ENCODE measurements at places on chromosomes 12 and 14.
A peak's percentile ranks its signal among the peaks of the same experiment; 100 is the strongest.

GRCh38 chr14:98925354-98926040 is 346.5 kb downstream of the BCL11B start:
- DNase-seq, result no peak

DNA sequence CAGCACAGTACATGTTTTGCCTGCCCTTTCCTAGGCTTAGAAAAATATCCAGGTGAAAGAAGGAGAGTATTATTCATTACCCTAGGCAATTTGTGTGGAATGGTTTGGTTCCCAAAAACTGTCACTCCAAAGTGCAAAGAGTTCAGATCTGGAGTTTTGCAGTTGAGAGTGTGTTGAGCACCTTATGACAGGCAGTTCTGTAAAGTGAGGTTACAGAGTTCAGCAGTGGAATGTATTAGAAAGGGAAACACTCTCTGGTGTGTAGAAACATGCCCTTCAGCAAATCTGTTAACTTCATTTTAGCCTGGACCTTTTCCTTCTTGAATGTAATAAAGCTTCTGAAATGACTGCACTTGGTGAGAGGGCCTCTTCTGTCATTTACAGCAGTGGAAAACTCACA is 154.0 kb upstream of the SSTR1 start:
- no peak for DNase-seq

DNA sequence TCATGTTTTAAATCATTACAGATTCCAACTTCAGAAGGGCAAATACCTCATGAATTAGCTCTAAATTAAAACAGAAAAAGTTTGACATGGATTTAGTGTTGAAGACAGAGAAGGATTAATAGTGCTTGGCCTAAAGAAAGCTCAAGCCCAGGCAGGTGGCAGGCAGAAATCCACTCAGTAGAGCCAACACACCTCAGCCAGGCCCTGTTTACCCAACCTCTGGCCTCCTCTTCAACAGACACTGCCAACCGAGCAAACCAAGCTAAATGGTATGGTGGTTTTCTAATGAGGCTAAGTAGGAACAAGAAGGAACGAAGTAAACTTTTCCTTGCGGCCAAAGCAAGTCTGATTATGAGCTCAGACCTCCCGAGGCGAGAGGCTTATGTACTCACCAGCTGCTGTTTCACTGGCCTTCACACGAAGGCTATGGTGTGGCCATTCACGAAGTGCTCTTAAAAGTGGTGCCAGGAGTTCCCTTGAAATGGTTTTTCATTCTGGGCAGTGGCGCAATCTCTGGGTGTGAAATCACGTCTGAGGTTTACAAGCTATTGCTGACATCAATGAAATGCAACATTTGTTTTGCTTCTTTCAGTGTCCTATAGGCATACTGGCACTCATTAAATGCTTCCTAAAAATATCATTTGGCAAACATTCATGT is 124.1 kb upstream of the LGR5 start:
- DNase-seq, result no peak

GRCh38 chr14:100033347-100034075 is 31.7 kb upstream of the EVL start:
- DNase-seq, result no peak

DNA sequence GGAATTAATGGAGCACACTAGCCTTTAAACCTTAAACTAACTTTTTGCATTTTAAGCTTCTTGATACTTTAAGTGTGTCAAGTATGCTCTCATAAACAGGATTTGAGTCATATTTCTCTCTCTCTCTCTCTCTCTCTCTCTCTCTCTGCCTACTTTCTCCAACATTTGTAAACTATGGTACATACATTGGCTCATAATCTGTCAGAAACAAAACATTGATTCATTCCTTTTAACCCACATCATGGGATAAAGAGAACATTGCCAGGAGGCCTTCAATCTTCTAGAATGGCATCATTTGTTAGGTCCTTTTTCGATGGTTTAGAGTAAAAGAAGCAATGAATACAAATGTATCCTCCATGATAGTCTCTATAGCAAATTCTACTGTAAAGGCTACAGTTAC is 81.6 kb upstream of the RERGL start:
- no peak for DNase-seq

DNA sequence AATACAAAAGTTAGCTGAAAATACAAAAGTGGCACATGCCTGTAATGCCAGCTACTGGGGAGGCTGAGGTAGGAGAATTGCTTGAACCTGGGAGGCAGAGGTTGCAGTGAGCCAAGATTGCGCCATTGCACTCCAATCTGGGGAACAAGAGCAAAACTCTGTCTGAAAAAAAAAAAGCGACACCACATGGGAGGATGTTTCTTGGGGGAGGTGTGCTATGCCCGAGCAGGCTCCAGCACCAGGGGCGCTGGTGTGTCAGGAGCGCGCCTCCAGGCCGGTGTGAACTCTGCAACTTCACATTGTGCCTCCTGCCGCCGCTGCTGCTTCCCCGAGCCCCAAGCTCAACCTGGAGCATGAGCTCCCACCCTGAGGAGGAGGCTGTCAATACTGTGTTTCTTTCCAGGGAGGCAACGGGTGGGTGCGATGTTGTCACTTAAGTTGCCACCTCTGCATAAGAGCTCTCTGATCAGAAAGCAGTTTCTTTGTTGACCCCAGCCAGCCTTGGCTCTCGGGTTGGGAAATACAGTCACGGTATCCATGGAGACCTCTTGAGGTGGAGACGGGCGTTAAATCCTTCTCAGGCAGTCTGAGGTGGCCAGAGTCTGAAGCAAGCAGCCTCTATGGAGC is 18.9 kb downstream of the DEGS2 start:
- no peak for DNase-seq

- DNase-seq, result no peak
Measured at GRCh38 chr14:35386673-35387125, 17.9 kb downstream of the NFKBIA start.

DNA sequence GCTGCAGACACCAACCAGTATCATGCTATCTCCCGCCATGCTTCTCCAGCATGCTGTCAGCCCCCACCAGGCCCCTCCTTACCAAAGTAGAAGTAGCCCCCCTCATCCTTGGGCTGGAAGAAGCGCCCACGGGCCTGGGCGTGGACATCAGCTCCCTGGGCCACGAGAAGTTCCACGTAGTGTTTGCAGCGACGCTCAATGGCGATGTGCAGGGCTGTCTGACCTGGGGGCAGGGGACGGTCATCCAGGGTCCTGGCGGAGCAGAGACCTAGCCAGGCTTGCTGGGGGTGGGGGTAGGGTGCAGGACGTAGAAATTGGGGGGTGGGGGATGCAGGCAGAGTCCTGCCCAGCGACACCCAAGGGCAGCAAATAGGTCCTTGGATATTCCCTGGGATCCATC is 32.7 kb downstream of the TRPV4 start:
- DNase-seq, result no peak

DNA sequence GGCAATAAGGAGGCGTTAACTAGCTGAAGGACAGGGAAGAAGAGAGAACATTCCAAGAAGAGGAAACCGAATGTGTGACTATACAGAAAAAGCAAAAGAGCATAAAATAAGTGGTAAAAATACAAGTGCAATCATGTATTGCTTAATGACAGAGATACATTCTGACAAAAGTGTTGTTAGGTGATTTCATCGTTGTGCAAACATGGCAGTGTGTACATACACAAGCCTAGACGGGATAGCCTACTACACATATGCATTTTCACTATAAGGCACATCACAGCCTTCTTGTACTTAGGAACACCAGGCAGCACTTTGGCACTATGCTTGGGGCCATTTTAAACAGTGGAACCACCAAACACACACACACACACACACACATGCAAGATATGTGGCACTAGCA is 299.3 kb downstream of the BCAT1 start:
- no peak for DNase-seq

- no peak for DNase-seq
Measured at GRCh38 chr12:63318933-63319332, 167.9 kb upstream of the AVPR1A start.

GRCh38 chr12:92365333-92365732 is 219.7 kb upstream of the BTG1 start:
- no peak for DNase-seq

GRCh38 chr12:69481133-69481532 is 10.9 kb downstream of the FRS2 start:
- no peak for DNase-seq

DNA sequence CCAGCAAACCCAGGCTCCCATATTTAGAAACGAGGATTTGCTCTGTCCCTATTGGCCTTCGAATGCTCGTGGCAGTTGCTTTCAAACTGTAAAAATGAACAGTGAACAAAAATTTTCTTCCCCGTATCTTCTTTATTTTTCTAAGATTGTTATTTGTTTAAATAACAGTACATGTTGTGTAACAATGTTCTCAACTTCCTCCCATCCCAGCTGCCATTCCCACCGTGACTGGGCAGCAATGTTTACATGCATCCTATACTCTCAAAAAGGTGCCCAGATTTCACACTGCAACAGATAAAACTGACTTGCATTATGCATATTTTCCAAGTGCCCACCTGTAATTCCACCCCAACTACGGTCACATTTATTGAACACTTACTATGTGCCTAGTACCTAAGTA is 12.8 kb downstream of the VCPKMT start:
- no peak for DNase-seq

DNA sequence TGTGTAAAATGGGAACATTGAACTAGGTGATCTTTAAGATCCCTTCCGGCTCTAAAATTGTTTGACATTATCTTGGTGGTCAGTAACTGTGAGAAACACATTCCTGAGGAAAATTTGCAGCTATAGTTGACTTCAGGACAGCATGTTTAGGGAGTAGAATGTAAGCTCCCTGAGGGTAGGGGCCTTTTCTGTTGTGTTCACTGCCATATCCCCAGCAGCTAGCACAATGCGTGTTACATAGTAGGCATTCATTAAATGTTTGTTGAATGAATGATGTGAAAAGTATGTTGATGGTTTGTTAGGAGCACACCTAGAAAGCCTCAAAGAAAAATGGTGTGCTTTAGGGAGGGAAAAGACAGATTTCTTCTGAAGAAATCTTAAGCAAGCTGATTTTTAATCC is 38.5 kb upstream of the KCNMB4 start:
- no peak for DNase-seq

- DNase-seq, result no peak
Measured at GRCh38 chr14:105581551-105582341, 55.4 kb downstream of the TMEM121 start.

DNA sequence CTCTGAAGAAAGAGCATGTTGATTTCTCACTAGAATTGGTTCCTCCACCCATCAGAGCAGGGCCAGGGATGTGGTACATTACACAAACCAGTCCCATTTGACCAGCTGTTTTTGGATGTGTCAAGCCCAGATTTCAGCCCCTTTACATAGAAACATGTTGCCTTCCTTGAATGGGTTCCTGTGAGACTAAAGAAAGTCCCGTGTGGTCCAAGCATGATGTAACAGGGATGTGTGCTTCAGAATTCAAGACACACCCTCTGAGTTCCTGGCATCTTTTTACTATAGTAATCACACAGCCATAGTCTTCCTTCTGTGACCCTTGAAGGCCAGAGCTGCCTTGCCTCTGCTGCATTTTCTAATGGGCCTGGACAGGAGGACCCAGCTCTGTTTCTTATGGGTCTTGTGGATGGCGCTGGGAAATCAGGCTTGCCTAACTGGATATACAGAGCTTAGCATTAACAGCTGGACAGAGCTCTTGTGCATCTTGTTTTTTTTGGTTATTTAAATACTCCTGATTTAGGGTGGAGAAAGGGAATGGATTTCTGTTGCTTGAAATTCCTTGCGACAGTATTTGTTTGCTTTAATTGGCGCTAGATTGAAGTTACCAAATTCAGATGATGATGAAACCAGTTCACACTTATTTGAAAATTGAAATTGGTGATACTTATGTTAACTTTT is 341.0 kb downstream of the ZFP36L1 start:
- DNase-seq, result no peak

- DNase-seq, result no peak
Measured at GRCh38 chr12:13436182-13436581, 239.7 kb downstream of the EMP1 start.

GRCh38 chr14:50612806-50613205 is 52.9 kb downstream of the ATL1 start:
- DNase-seq, result no peak

GRCh38 chr12:87119713-87120112 is 863.5 kb upstream of the MGAT4C start:
- DNase-seq, result no peak

GRCh38 chr12:11906286-11906935 is 164.3 kb upstream of the BCL2L14 start:
- no peak for DNase-seq

- DNase-seq, result no peak
Measured at GRCh38 chr12:12903642-12904609, 12.6 kb downstream of the GPRC5A start.

DNA sequence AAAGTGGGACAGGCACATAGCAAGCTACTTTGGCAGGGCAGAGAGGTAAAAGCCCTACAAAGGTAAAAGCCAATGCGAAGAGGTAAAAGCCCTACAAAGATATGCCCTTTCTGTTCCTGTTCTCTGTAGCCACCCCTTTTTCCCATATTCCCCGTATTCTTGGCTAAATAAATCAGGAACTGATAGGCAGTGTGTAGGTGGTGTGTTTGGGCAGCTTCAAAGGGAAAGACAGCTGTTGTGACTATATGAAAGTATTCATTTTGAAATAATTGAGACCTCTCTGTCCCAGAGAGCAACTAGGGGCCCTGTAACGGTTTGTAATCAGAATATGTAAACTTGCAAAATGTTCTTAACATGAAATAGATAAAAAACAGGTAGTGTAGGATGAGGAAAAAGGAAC is 11.3 kb upstream of the SLC41A2 start:
- no peak for DNase-seq

- peak; percentile 30 for DNase-seq
Measured at GRCh38 chr12:68113644-68114043, 45.9 kb downstream of the IFNG start.

- no peak for DNase-seq
Measured at GRCh38 chr14:35861204-35861868, 35.2 kb downstream of the BRMS1L start.

- DNase-seq, result no peak
Measured at GRCh38 chr12:65845751-65846537, 21.7 kb downstream of the HMGA2 start.

GRCh38 chr12:78645956-78646355 is 218.6 kb upstream of the SYT1 start:
- no peak for DNase-seq

- no peak for DNase-seq
Measured at GRCh38 chr12:1814266-1814665, 6.1 kb upstream of the LRTM2 start.

DNA sequence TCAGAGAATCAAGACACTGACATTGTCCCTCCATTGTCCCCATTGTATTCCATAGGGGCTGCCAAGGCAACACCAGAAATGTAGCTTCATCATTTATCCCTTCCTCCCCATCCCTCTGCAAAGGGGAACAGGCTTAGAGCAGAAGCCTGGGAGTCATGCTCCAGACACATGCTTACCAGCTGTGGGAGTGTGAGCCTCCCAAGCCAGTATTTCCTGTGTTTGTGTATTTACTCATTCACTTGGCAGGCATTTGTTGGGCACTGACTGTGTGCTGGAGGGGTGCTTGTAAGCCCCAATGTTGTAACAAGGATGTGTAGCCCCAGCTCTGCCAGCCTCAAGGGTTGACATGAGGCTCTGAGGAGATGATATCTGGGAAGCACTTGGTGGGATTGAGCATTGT is 46.0 kb upstream of the TCL1A start:
- DNase-seq, result no peak

- DNase-seq, result peak; percentile 81
Measured at GRCh38 chr12:2752676-2753371, 41.9 kb upstream of the FKBP4 start.
